ENCODE measurements at places on chromosomes 13 and 19. TPM values are rescaled to one million over a fixed set of nuclear protein-coding genes. Genes with fewer than 3 reads are reported as not detected.

DNA sequence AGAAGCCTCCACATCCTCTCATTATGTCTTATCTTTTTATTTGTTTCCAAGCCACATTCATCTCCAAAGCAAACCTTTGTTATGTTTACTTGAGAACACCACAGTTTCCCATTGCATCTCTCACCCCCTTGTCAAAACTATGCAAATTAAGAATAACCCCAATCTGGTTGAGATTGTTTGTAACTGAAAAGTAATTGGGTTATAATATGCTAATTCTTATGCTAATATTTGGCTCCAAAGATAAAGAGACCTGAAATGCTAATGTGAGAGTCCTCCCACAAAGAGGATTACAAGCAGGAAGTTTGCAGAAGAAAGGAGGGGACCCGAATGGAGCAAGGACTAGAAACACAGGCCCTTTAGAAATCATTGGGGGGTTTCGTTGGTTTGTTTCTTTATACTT lies 92.9 kb upstream of the UBL3 start:
- DNase-seq, result no peak

- no peak for DNase-seq
Measured at GRCh38 chr13:63206461-63206860, 1790.8 kb upstream of the PCDH20 start.

DNA sequence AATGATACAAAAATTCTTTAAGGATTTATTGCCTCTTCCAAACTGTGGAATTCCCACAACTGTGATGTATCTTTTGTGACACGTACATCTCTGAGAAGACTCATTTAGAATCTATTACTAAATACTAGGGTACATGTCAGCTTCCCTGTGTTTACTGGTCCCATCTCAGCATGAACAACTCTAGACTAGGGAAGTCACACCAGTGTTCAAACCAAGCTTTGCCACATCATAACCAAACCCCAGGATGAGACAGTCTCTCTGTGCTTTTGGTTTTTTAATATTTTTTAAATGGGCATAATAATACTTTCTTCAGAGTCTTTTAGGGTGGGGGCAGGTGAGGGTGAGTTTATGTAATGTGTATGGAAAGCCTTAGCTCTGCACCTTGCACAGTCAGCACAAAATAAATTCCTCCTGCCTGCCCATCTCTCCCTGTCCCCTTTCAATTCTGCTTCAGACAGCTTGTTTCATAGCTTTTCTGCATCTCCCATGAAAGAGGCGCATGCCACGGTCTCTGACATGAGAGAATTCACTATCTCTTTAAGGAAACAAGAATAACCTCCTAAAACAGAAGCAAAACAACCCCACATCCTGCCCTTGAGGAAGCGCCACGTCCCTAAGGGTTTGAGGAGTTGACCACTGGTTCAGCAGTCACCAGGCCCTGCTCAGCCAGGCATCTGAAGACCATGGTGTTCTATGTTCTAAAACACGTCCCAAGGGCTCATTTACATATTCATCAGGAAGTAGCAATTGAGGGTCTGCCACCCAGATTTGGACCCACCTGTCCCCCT lies 174.5 kb downstream of the USP12 start:
- DNase-seq, result no peak

Gene NLRP7
- not detected for total RNA-seq

Gene GFY
- total RNA-seq, result not detected

DNA sequence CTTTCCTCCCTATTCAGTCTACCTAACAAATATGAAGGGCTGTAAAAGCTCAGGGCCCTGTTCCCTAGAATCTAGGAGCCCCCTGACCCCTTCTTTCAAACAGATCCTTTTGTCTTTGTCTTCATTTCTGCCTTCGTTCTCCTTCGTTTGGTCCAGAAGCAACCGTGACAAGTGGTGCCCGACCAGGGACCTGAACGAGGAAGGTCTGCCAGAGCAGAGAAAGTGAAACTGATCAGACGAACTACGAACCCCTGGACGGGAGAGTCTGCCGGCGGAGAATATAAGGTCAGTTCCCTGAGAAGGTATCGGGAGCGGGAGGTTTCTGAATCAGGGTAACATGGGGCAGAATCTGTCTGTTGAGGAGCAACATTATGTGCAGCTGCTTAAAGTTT lies 751 bp downstream of the ERVK3-1 start:
- DNase-seq, result no peak

DNA sequence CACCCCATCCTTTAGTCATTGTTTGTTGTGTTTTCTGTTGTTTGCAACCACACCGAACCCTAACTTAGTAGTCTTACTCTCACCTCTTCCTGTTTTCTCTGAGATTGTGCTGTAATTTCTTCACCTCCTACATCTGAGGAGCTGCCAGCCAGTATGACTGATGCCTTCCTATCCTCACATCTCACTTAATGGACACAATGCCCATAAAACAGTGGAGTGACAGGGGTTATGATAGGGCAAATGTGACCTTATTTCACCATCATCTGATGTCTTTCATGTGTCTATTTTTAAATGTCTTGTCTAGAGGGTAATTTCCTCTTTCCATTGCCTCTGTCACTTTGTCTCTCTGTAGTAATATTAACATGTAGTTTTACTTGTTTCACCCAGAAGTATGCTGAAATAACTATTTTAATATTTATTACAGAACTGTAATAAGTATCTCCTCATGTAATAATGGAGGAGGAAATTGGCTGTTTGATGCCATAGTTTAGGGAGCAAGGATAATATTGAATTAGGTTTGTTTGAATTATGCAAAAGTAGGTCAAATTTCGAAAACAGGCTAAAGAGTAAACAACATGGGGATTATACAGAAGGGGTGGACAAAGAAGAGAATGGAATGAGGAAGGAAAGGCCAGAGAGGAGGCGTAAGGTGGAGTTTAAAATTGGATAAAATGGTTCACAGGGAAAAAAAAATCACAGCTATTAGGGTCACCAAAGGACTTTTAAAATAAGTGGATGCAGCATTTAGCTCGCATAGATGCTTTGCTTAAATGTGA lies 103.5 kb upstream of the SPRY2 start:
- no peak for DNase-seq

Gene PLIN4
- total RNA-seq, result not detected

DNA sequence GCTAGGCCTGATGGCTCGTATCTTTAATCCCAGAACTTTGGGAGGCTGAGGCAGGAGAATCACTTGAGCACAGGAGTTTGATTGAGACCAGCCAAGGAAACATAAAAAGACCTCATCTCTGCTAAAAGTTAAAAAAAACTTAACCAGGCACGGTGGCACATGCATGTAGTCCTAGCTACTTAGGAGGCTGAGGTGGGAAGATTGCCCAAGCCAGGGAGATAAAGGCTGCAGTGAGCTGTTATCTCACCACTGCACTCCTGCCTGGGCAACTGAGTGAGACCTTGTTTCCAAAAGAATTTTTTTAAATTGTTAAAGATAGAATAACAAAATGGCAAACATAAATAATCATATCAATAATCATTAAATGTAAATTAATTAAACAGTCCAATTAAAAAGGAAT lies 365.8 kb downstream of the MTUS2 start:
- no peak for DNase-seq

GRCh38 chr19:35332817-35333216 lies 3.8 kb downstream of the CD22 start:
- DNase-seq, result no peak

Gene ALKBH6
- total RNA-seq, result 74.0 TPM

DNA sequence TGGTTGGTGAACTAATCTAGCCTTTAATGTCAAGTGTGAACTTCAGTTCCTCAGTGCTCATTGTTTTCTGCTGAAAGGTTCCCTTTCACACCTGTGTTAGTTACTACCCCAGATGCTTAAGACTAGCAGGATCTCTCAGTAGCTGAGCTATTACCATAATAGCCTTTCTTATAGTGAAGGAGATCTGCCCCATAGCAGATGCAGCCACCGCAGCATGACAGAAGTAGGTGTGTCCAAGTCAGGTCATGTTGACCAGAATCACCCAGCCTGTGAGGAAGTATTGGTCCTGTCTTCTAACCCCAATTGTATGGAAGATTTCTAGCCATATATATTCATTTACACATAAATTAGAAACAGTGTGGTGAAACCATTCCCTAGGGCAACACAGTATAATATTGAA lies 37.3 kb downstream of the ZAR1L start:
- no peak for DNase-seq

- DNase-seq, result no peak
Measured at GRCh38 chr13:97630725-97631124, 196.8 kb downstream of the RAP2A start.

- DNase-seq, result peak; percentile 59
Measured at GRCh38 chr19:15464394-15465385, at the start of gene RASAL3. RASAL3 (minus strand) TSS chr19:15464544; CDS start chr19:15464358, 186 bp downstream.

DNA sequence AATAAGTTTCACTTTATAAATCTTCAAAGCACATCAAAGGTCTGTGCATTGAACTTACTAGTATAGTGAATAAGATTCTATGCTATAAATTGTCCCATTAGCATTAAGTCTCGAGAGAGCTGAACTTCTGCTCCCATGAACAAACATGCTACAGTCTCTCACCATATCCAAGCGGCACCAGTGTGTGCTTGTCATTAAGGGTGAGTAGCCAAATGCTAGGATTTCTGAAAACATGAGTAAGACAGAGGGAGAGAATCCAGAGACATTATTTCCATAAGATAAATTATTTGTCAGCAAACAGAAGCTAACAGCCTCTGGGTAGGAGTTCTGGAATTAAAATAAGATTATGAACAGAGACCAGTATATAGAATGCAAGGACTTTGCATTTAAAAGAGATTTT lies 2882.5 kb downstream of the PCDH9 start:
- no peak for DNase-seq

DNA sequence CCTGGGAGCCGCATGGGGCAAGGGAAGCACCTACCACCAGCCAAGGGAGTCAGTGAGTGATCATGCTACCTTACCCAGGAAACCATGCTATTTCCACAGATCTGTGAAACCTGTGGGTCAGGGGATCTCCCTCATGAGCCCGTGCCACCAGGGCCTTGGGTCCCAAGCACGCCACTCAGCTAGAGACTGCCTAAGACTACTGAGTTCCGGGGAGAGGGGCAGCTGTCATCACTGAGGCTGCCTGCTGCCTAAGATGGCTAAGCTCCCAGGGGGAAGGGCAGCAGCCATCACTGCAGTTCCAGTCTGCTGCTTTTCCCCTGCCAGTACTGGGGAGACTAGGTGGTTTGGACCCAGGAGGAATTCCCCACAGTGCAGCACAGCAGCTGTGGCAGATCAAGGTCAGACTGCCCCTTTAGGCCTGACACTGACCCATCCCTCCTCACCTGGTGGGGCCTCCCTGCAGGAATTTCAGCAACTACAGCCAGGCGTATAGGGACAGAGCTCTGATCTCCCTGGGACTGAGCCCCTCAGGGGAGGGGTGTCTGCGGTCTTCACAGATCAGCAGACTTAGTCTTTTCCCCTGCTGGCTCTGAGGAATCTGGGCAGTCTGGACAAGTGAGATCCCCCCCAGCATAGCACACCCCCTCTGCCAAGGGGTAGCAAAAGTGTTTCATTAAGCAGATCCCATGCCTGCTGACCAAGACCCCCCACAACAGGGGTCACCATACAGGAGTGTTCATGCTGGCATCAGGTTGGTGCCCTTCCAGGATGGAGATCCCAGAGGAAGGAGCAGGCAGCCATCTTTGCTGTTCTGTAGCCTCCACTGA lies 26.9 kb downstream of the VSTM2B start:
- no peak for DNase-seq

DNA sequence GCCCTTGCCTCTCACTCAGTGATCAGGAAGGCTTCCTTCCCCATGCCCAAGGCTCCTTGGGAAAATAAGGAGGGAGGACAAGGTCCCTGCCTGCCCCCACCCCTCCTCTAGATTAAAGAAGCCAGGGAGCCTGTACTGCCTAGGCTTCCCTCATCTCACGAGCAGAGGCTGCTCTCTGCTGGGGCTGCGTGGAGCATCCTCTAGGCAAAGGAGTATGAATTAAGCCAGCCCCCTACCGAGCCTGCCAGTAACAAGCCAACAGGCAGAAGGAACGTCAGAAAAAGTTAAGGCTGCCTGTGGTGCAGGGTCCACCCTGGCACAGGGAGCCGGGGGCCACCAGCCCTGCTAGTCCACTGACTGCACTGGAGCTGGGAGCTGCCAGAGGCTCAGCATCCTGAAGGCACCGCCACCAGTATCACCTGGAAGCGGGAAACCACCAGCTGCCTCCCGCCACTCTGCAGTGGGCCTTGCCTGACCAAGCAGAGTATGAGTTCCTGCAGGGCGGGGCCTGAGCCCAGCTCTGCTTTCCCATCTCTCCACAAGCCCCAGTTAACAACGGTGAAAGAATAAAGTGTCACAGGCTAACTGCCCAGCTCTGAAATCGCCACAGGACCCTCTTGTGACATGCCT lies 6.8 kb downstream of the NAPA start:
- DNase-seq, result no peak

GRCh38 chr19:33492951-33493350 lies 28.6 kb downstream of the PEPD start:
- DNase-seq, result no peak

Gene ATP8B3
- 11.7 TPM for total RNA-seq

Gene URAD
- not detected for total RNA-seq

- no peak for DNase-seq
Measured at GRCh38 chr13:21817878-21818277, 147.0 kb downstream of the FGF9 start.

- no peak for DNase-seq
Measured at GRCh38 chr19:47209319-47210179, 21.4 kb downstream of the BBC3 start.

- no peak for DNase-seq
Measured at GRCh38 chr19:47601180-47601904, 7.6 kb upstream of the BICRA start.

DNA sequence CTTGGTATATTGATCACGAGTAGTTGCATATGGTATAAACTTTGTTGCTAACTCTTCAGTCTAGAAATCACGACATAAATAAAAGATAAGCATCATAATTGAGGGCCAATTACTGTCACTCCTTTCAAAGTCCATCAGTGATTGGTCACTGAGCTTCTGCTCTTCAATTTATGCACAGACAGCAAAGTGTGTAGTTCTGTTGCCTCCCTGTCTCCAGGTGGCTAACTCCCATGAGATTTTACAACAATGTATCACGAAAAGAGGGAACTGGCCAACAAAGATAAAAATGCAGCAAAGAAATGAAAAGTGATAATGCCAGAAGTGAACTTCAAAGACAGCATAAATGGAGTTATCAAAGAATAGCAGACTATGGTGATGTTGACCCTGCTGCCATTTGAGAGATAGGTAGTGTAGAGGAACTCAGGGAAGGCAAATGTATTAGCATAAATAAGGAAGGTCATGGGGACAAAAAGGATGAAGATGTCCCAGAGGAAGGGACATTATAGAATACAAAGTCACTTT lies 12.7 kb upstream of the TNFSF14 start:
- no peak for DNase-seq

Gene PLK5
- total RNA-seq, result not detected

DNA sequence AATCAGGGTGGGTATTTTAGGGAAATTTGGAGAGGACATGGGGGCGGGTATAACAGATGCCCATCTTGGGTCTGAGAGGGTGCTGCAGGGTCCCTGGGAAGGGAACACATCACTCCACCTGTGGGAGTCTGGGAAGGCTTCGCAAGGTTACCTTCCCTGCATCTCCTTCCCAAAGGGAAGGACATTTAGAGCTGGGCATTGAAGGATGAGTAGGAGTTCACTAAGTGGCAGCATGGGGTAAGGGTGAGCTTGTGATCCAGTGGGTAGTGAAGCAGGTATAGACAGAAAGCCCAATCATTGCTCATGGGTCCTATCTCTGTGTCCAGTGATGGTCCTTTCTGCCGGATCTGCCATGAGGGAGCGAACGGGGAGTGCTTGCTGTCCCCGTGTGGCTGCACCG lies 13.2 kb downstream of the MARCHF2 start:
- DNase-seq, result no peak

GRCh38 chr13:36298535-36299068 lies 988 bp upstream of the CCDC169 start:
- DNase-seq, result no peak

Gene NMRK2
- not detected for total RNA-seq

Gene SYT5
- total RNA-seq, result not detected

GRCh38 chr13:36031490-36031889 lies 99.7 kb downstream of the DCLK1 start:
- no peak for DNase-seq

Gene LRRC8E
- not detected for total RNA-seq

All from activated naive CD4-positive, alpha-beta T cell treated with anti-CD3 and anti-CD28 coated beads, Interleukin-2, amount 50 U/mL, for 72 hours (primary cell).